ENCODE measurements at places on chromosomes 11 and 22.

- DNase-seq: no peak
These were observed 89.3 kb downstream of the BCR start for GRCh38 chr22:23269441-23270211.

- no peak for DNase-seq
These were observed 217.8 kb upstream of the ZBED5 start for GRCh38 chr11:11075515-11076171.

DNA sequence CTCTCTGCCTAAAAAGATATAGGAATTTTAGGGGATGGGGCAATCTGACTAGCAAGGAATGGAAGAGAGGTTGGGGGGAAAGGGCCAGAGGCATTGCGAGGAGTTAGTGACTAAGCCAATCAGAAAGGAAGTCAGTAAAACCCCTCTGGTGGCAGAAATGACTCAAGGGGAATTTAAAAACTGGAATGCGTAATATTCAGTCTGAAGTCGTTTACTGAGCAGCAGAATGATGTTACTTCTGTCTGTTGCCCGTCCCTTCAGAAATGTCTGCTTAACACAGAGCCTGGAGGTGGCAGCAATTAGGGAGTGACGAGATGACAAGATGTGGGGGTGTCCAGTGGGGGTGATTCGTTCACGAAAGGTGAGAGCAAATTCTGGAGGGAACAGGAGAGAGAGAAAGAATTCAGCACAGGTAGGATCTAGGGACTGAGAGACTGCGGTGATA lies 107.7 kb upstream of the CLMP start:
- no peak for DNase-seq

DNA sequence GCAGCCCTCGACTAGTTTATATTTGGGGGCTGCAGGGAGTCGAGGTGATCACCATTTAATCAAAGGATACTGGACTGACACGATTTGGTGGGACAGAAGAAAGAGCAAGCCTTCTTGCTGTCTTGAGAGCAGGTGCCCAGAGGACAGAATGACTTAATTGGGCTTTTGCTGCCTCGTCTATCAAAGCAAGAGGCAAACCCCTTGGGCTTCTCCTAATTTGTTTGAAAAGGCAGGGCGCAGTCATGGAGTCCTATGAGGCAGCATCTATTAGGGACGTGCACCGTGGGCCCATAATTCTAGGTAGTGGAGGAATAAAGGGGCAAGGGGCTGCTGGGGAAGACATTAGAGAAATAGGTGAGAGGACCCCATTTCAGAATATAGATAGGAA lies 1411.3 kb downstream of the TBC1D22A start:
- no peak for DNase-seq

- DNase-seq: peak; percentile 86
These were observed 101.2 kb downstream of the BCR start for GRCh38 chr22:23281406-23282088.

DNA sequence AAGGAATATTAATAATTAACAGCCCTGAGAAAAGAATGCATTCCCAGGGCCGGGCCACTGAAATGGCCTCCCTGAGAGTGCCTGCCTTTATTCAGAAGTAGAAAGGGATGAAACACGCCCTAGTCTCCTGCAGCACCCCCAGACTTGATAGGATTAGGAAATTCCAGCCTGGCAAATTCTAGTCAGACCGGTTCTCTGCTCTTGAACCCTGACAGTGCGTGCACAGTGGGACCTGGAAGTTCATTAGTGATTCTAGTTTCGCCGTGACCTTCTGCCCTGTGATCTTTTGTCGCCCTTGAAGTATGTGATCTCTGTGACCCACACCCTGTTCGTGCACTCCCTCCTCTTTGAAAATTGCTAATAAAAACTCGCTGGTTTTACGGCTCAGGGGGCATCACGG lies 2.1 kb upstream of the GSTP1 start:
- no peak for DNase-seq

DNA sequence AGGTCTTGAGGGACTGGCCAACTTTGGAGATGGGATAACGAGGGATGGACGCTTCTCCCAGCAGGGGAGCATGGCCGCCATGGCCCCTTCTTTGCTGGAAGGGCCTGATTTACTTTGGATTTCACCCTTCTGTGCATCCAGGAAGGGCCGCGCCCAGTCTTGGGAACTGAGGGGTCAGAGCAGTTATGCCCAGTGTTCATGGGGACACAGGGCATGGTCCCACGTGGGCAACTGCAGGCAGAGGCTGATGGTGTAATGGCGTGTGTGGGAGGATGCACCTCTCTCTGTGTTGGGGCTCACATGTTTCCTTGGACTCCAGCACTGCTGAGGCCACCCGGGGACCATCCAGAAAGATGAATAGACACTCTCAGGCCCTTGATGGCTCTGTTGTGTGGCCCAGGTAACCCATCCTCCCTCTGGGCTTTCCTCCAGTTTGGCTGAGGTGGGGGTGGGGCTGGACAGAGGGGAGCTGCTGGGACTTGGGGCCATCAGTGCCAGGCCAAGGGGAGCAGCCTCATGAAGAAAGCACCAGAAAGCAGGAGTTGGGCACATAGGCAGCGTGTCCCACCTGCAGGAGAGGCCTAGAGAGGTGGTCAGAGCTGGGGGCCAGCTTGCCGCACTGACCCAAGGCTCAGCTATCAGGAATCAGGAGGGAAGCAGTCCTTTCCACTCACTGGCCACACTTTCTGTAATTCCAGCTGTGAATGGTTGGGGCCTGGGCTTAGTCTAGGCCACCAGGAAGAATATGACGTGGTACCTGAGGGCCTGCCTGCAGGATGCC lies 1033.9 kb downstream of the TBC1D22A start:
- DNase-seq: no peak

Measured in muscle of leg (tissue), 16 donors.